ENCODE measurements at places on chromosomes 1 and 21.

- DNase-seq = no peak
These were observed 73.4 kb upstream of the F3 start for GRCh38 chr1:94614996-94615395.

GRCh38 chr1:239276051-239276450 is 110.3 kb upstream of the CHRM3 start:
- no peak for DNase-seq

GRCh38 chr1:221961532-221962292 is 219.8 kb upstream of the DUSP10 start:
- DNase-seq = no peak

GRCh38 chr1:981491-981954 is 370 bp downstream of the PERM1 start:
- no peak for DNase-seq

DNA sequence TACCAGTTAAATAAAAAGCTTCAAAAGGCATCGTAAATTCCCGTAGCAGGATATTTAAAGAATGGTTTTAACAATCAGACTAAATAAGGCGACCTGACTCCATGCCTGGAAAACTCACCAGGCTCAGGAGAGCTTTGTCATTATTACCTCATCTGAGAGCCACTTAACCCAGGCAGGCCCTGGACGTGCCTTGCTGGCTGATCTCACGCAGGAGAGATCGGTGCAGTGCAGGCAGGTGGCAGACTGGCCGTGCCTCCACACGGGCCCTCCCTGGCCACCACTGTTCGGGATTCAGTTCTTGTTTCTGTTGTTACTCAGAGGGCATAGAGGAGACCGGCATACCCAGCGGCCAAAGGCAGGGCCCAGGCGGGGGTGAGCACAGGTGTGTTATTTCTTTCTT is 6.4 kb downstream of the MT1HL1 start:
- no peak for DNase-seq

GRCh38 chr1:19432943-19433718 is 52.2 kb downstream of the CAPZB start:
- DNase-seq = no peak

GRCh38 chr1:36606641-36607262 is 124.0 kb upstream of the CSF3R start:
- DNase-seq = no peak

- DNase-seq = no peak
These were observed 68.0 kb downstream of the LRRN2 start for GRCh38 chr1:204617256-204618147.

- DNase-seq = no peak
These were observed 17.7 kb downstream of the CD1E start for GRCh38 chr1:158371188-158371953.

- DNase-seq = no peak
These were observed 593 bp upstream of the DNAJC16 start for GRCh38 chr1:15526021-15526489.

DNA sequence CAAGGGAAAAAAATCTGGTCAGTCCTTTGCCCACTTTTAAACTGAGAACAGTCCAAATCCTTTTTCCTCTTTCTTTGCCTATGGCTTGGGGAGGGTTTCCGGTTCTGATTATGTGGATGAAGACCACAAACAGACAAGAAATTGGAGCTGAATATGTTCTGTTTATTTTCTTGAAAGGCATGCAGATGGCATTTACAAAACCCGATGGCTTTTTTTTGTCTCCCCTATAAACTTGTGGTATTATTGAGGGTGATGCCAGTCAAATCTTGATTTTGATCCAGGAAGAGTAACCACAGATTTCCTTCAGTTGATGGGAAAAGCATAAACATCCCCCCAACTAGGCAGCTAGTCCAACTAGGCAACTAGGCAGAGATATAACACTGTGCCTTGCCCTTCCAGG is 38.9 kb downstream of the PLPP3 start:
- DNase-seq = no peak

GRCh38 chr1:200654660-200655059 is 15.0 kb downstream of the DDX59 start:
- DNase-seq = no peak

GRCh38 chr1:195958131-195958530 is 650.1 kb downstream of the KCNT2 start:
- no peak for DNase-seq

- no peak for DNase-seq
These were observed 664.2 kb downstream of the PTPRC start for GRCh38 chr1:199303035-199303434.

GRCh38 chr1:156499194-156499841 is 1.3 kb downstream of the MEF2D start:
- no peak for DNase-seq

- DNase-seq = no peak
These were observed 387.9 kb downstream of the NUF2 start for GRCh38 chr1:163709636-163710035.

DNA sequence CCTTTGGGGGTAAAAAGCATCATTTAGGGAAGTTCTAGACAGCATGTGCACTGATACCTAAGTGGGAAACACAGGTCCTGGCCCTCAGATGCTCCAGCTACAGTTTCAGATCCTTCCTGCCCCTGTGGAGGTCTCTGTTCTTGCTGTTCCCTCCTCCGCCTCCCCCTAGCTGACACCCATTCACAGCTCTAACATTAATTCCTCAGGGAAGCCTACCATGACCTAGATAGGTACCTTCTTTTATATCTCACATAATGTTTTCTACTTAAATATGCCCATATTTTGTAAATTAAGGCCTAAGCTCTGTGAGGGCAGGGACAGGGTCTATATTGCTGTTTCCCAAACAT is 11.3 kb downstream of the TSPAN2 start:
- no peak for DNase-seq

GRCh38 chr1:43059640-43060574 is 101.2 kb upstream of the SLC2A1 start:
- DNase-seq = no peak

- DNase-seq = no peak
These were observed 2.2 kb upstream of the HSD3B1 start for GRCh38 chr1:119504831-119505230.

- no peak for DNase-seq
These were observed 13.6 kb downstream of the GBP1 start for GRCh38 chr1:89051300-89051954.

- no peak for DNase-seq
These were observed 52.6 kb downstream of the LAMC1 start for GRCh38 chr1:183075861-183076260.

- DNase-seq = no peak
These were observed 89.9 kb downstream of the TIAM1 start for GRCh38 chr21:31254131-31254530.

- DNase-seq = peak; percentile 3
These were observed 203.3 kb downstream of the PTPRU start for GRCh38 chr1:29439615-29440014.

- peak; percentile 52 for DNase-seq
These were observed 64.4 kb downstream of the AGPAT3 start for GRCh38 chr21:43929217-43929971.

DNA sequence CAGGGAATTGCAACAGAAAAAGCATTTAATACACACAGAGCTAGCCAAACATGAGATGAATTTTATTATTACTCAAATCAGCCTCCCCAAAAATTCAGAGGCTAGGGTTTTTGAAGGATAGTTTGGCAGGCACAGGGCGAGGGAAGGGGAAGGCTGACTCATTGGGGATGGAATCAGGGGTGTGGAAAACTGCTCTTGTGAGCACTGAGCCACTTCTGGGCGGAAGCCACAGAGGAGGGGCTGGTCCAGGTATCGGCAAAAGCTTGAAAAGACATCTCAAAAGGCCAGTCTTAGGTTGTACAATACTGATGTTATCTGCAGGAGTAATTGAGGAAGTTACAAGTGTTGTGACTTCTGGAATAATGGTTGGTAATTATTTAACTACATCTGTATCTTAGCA is 109.4 kb downstream of the TLR5 start:
- no peak for DNase-seq

DNA sequence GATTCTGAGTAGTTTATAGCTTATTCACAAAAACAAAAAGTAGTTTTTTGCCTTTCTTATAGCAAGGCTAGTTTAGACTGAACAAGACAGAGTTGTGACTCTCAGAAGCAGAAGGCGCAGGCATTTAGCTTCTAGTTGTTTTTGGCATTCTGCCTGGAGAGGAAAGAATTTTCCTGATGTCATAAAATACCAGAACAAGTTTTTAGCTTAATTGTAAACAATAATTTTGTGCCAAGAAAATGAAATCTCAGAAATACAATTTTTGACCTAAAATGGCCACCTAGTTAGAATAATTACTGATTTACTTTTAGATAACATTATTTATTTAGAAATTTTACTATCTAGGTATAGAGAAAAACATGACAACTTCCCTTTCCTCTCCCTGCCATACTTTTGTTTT is 1.0 kb downstream of the DNAJB4 start:
- no peak for DNase-seq

DNA sequence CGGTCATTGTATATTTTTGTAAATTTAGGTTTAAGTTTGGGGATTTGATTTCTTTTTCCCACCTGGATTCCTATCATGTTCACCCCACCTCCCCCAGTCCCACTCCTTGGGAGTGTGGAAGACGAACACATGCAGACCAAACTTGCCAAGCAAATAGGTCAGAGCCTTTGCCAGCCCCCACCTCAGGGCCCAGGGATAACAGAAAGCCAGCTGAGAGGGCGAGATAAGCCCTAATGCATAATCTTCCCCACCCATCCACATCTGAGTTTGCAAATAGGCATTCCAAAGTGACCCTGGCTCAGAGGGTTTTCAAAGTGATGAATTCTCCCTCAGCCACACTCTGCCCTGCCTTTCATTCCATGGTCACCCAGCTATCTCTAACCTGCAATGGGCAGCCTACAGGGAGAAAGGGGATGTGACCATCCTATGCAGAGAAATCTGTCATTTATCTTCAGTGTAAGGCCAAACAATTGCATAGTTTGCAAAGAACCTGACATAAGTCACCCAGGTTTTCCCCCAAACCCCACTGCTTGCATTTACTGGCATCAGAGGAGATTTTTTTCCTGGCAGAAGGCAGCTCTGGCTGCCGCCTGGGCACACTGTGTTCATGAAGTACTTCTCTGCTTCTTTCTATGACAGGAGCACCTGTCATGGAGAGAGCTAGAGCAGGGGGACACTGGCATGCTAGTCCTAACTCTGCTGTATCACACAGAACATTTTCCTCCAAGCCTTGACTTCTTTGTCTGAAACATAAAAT is 69.0 kb upstream of the NFIA start:
- no peak for DNase-seq

GRCh38 chr1:41534181-41535076 is 49.9 kb upstream of the EDN2 start:
- DNase-seq = peak; percentile 19

DNA sequence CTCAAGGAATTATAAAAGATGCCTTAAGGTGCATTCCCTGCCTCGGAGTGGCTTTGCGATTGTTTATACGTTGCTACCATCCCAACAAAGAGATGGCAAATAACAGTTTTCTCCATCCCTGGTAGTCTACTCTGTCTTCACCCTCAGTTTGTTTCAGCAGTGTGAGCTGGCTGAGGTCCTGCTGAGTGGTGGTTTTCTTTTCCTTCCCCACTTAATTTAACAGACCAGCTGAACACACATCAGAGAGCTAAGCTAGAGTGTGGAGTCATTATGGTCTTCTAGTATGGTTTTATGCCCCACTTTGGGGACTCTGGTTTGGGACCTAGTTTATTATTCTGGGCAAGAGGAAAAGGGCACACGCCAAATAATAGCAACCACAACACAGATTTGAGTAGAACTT is 2.2 kb downstream of the PIGV start:
- DNase-seq = no peak

GRCh38 chr1:109493227-109493626 is 667 bp upstream of the CYB561D1 start:
- no peak for DNase-seq

GRCh38 chr1:58715108-58715507 is 15.2 kb upstream of the MYSM1 start:
- no peak for DNase-seq

- no peak for DNase-seq
These were observed 42.8 kb downstream of the DISP3 start for GRCh38 chr1:11521582-11522399.

GRCh38 chr1:1347663-1348419 is 1.4 kb downstream of the DVL1 start:
- DNase-seq = peak; percentile 71

DNA sequence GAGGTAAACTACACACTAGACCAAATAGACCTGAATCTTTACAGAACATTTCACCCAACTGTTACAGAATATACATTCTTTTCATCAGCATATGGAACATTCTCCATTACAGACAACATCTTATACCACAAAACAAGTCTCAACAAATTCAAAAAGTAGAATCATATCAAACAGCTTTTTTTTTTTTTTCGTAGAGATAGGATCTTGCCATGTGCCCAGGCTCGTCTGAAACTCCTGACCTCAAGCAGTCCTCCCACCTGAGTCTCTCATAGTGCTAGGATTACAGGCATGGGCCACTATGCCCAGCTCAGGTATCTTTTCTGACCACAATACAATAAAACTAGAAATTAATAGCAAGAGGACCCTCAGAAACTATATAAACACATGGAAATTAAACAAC is 36.5 kb downstream of the HSF2BP start:
- no peak for DNase-seq

DNA sequence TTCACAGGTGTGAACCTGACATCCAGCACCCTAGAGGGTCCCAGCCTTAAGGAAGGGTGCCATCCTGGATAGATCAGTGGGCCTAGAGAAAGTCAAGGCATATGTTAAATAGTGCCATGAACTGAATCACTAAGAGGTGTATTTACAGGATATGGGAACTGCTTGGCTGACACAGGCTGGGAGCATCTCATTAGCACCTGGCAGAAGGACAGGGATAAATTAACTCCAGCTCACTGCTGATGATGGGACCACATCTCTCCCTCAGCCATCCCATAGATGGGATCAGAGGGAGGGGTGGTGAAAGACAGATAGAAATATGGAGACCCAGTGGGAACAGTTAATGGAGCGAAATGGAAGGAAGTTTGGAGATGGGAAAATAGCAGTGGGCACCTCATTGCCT is 122.0 kb downstream of the IGSF21 start:
- DNase-seq = no peak

GRCh38 chr1:84246213-84246612 is 55.3 kb upstream of the SAMD13 start:
- DNase-seq = no peak

DNA sequence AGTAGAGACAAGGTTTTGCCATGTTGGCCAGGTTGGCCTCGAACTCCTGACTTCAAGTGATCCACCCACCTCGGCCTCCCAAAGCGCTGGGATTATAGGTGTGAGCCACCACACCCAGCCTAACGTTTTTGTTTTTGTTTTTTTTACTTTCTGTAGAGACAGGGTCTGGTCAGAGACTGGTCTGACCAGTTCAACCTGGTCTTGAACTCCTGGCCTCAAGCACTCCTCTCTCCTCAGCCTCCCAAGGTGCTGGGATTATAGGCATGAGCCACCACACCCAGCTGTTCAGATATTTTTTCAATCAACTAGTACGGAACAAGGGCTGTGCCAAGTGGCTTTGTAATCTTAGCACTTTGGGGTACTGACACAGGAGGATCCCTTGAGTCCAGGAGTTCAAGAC is 209.5 kb downstream of the RERE start:
- DNase-seq = no peak

- DNase-seq = no peak
These were observed 136.8 kb upstream of the IGSF21 start for GRCh38 chr1:17970757-17971156.

Data from RWPE2 (cell line).